Activated CD4-positive, alpha-beta T cell treated with anti-CD3 and anti-CD28 coated beads, Interleukin-2, amount 50 U/mL, for 1 hour (primary cell): ENCODE measurements at places on chromosomes 5 and 9.

DNA sequence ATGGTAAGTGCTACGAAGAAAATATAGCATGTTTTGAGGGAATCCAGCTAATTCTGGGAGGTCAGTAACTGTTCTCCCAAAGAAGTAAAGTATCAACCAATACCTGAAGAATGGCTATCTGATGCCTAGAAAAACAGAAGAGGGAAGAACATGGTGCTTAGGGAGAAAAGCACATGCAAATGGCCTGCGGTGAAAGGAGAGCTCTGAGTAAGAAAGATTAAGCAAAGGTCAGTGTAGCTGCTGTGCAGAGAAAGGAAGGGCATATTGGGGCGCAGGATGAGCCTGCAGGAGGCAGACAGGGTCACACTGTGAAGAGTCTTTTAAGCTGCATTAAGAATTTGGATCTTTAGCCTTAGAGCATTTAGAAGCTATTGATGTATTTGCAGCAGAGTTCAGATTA is 11.0 kb downstream of the ADRB2 start:
- no peak for DNase-seq

GRCh38 chr5:80916676-80917075 is 43.5 kb upstream of the RASGRF2 start:
- no peak for DNase-seq

DNA sequence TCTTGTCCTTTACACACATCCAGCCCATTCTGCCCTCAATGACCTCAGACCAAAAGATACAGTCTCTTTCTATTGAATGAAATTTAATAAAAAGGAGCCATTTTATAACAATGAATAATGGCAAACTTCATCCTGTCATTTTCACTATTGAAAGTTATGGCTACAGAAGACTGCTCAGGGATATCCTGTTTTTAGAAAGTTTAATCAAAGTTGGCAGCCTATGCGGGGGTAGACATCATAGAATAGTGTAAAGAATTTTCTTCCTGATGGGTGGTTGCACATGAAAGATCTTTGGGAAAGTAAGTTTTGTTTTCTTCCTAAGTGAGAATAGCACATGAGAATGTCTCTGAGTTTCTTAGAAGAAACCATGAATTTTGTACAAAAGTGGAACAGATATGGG is 670.4 kb upstream of the CDH6 start:
- no peak for DNase-seq

DNA sequence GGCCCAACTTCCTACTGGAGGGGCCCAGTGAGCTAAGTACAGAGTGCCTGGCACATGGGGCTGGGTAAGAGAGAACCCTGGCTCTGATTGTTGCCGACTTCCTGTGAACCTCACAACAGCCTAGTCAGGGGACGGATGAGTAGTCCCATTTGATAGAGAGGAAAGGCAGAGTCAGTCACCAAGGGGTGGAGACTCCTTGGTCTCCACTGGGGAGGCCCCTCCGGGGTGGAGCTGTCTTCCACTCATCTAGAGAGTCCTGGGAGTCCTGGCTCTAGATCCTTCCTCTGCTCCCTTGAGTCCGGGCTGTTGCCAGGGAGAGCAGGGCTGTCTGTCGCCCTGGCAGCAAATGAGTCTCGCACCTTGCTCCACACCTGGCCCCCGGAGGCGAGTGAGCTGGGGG is 8.0 kb downstream of the GRK6 start:
- peak; percentile 43 for DNase-seq
